ENCODE measurements at places on chromosomes 5 and 9.

DNA sequence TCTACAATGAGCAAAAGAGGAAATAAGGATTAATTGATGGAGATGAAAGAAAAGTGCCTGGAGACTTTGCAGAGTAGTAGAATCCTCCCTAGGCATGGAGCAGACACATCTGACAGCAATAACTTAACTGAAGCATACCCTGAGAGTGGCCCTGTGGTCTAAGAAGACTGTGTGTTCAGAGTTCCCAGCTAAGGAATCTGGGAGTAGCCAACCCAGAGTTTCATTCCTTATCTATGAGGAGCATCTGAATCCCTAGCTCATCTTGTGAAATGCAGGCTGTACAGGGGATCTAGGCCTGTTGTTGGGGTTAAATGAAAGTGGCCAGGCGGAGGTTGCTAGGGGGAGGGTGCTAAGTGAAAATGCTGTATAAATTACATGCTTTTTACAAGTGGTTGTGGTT lies 233.1 kb upstream of the FBXL7 start:
- no peak for DNase-seq

GRCh38 chr9:72875221-72875620 lies 77.6 kb downstream of the ALDH1A1 start:
- no peak for DNase-seq

DNA sequence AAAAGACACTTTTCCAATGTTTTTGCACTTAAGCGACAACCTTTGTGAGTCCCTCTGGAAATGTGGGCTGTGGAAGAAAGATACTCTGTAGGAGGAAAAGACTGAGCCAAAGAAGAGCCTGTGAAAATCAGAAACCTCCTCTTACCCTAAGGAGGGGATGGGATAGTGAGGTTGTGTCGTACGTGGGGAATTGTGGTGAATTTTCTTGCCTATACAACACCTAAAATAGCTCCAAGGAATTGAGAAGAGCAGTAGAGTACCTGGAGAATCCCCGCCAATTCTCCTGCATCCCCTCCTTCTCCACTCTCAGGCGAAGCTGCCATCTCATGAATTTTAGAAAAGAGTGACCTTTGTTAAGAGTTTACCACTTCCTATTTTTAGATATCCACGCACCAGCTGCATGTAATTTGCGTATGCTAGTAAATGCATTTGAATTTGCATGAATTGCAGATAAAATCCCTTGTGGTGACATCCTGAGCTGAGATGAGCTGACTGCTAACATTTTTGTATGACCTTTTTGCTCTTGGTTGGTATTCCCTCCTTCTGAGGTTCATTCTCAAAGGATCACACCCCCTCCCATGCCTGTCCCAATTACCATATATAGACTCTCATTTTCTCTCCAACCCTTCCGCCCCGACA lies 147.2 kb downstream of the PCSK5 start:
- no peak for DNase-seq

DNA sequence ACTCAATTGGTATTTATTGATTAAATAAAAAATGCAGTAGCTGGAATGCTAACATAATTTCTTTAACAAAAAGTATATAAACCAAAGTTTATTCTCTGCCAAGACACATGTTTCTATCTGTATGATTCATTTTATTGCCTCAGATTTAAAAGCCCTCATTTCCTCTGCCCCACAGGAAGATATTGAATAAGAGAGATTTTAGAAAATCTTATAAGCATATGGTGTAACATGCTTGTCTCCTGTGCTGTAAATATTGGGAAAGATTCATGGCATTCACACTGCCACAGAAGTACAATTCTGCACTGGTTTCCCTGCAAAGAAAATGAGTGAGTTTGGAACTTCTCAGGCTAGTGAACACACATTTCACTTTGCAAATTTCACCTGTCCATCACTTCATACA lies 134.9 kb upstream of the FBXL7 start:
- no peak for DNase-seq

- no peak for DNase-seq
These were observed 356.8 kb upstream of the DMAC1 start for GRCh38 chr9:8156346-8156745.

DNA sequence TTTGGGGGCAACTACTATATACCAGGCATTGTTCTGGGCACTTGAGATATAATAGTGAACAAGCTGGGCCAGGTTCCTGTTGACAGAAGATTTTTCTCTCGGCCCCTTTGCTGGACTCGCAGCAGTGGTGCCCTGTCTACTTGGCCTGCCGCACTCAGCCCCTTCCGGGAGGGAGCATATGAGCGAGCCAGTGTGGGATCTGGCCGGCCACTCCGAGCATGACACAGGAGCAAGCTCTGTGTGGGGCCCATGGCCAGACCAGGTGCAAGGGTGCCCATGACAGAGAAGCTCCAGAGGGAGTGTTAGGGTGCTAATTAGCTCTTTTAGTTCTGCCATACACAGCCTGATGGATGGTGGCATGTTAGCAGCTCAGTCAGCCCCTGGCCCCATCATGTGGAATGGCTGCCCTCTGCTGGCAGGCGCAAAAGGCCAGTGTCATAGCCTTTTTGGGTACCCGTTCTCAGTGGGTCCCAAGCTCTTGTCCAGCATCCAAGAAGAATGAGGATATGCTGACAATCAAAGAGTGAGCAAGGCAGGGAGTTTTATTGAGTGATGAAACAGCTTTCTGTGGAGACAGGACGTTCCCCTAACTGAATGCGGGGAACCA lies 9.3 kb upstream of the KIF4B start:
- DNase-seq, result no peak

GRCh38 chr9:127300886-127301447 lies 36.4 kb downstream of the GARNL3 start:
- DNase-seq, result no peak

DNA sequence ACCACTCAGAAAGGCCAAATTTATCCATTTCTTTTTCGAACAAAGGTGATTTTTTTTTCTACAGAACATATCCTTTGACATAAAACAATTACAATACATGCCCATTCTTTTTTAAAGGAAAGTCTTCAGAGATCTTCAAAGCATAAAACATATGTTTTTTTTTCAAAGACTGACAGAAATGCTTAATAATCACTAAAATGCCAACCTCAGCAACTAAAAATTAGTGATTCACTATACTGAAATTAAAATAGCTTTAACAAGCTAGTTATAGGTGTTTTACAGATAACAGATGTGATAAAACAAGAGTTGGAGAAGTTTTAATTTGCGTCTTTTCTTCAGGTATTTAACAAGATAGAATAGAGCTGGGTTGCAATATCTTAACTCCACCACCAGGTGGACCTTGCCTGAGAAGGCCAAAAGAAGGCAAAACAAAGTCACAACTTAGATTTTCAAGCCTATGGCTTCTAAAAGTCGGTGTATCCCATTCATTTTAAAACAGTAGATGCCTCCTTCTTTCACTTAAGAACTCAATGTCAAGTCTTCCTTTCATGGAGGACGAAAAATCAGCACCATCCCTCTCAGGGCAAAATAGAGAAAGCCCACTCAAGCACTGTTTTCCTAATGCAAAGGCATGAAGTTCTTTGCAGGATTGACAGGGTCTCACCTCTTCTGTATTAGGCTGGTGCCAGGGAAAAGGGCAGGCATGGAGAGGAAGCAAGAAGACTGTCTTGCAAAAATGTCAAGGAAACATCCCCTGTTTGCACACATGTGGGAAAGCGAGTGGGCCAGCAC lies 31.1 kb upstream of the CPLX2 start:
- DNase-seq, result no peak

DNA sequence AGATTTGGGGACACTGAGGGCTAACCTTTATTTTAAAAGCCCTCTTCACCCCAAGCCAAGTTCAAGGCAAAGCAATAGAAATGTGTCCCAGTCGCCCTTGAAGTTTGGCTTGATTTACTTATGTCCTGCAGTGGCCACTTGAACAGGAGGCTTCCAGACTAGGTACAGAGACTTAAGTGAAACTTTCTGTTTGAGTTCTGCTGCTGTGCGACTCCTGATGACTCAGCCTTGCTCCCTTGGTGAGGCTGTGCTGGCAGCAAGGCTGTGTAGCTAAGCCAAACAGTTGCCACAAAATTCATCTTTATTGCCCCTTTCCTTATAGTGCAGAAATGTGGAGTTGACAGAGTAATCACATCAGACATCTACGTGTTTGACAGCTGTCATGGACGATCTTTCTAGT lies 68.8 kb upstream of the NTRK2 start:
- DNase-seq, result no peak

- DNase-seq, result peak; percentile 48
These were observed 55.3 kb upstream of the RAD23B start for GRCh38 chr9:107227774-107228173.

DNA sequence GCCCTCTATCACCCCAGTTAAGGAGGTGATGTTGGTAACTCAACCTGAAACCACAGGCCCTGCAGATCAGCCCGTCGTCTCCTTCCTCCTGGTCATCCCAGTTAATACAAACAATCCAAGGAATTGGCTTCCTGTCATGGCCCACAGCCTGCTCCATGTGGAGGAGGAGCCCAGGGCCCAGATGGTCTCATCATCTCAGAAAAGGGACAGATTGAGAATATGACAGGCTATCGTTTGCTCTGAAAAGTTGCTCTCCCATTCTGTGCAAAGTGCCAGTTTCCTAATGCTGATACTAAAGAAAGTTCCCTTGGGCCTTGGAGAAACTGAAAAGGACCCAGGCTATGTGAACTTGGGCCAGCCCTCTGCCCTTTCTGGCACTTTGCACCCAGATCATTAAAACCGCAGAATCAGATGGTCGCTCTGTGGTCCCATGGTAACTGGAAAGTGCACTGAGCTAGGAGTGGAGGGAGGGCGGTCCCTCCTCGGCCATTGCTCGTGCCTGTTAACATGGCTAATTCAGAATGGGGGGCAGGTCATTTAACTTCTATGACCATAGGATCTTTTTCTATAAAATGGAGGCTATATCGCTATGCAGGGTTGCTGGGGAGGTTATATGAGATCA lies 675 bp upstream of the SPAAR start:
- DNase-seq, result no peak

DNA sequence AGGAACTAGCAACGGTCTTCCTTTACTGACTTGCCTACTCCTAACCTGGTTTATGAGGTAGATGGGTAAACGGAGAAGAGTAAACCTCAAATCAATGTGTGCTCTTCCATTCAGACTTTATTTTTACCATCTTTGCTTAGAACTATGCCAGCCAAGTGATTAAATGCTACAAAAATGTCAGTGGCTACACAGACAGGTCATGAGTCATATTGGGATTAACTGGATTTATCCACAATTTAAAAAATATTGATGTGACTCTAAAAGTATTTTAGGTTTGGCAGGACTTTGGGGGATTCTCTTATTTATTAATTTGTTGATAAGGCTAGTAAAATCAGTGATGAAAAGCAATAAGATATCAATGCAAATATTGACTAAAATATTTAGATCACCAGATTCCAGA lies 275.0 kb downstream of the PLK2 start:
- no peak for DNase-seq

GRCh38 chr5:32130865-32131264 lies 43.3 kb downstream of the GOLPH3 start:
- no peak for DNase-seq

DNA sequence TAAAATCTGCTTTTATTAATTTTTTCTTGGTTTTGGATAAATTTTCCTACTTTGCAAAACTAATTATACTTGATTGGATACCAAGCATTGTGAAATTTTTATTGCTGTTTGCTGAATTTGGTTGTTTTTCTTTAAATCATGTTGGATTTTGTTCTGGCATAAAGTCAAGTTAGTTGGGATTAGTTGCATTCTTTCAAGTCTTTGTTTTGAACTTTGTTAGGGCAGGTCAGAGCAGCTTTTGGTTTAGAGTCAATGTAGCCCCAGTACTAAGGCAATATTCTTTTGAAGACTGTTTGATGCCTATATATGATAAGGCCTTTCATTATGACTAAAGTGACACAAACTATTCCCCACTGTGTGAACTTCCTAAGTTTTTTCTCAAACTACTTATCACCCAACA lies 531.1 kb downstream of the RASEF start:
- DNase-seq, result no peak

- DNase-seq, result no peak
These were observed 6.9 kb downstream of the TSC1 start for GRCh38 chr9:132937463-132937901.

DNA sequence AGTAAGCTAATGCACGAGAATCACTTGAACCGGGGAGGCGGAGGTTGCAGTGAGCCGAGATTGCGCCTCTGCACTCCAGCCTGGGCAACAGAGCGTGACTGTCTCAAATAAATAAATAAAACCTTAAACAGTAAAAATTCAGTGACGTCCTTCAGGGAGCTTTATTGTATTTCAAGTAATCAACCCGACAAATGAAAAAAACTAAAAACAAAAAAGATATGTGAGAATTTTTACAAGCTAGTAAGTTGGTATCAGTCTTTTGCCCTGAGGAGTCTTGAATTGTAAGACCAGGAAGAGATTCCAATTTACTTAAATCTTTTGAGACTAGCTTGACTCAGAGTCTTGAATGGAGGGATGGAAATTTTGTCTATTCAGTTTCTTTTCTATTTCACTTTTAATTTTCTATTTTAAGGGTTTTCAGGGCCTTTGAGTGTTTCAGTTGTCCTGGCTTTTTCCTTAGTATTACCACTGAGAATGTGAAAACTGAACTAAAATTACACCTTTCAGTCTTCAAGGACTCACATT lies 126.0 kb upstream of the DHFR start:
- DNase-seq, result no peak

GRCh38 chr9:126232461-126232860 lies 94.2 kb upstream of the MVB12B start:
- no peak for DNase-seq

- DNase-seq, result peak; percentile 55
These were observed 1668.0 kb upstream of the NUDT12 start for GRCh38 chr5:105230516-105231157.

- DNase-seq, result no peak
These were observed 103.5 kb downstream of the ADAMTS19 start for GRCh38 chr5:129563585-129563984.

DNA sequence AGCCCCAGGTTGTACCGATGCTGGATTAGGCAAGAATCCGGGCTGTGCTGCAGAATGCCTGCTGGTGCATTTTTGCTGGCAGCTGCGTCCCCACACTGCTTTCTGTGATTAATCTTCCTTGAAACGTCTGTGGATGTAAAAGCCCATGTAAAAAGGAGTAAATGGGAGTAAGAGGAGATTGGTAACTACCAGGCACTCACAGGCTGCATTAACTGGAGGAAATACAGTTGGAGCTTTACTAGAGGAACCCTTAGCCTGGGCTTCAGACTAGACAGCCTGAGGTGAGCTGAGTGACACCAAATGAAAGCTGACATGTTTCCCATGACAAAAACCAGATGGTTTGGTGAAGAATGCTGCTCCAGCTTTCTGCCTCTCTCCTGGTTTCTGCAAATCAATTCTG lies 190.4 kb upstream of the GAS1 start:
- DNase-seq, result no peak

Data from NCI-H146 (cell line).